ENCODE measurements at places on chromosomes 3 and 15.
A peak's percentile ranks its signal among the peaks of the same experiment; 100 is the strongest.

DNA sequence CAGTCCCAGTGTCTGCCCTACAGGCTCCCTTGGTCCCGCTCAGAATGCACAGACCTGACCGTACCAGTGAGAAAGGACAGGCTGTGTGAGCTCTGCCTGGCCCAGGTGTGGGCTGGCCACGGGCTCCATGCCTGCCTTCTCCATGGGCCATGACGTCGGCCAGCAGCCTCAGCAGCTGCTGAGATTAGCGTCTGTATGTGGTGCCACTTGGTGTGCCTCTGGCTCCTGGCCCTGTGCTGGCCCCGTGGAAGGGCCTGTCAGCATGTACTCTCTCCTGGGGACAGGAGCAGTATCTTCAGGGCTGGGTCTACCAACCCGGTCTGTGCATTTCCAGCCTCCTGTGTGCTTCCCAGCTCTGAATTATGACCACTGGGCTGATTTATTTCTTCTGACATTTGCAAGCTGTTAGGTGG is 25.7 kb downstream of the KLF13 start:
- H3K36me3 ChIP-seq, result peaks cover 14% of the 10 kb centered on the region
- H3K27me3 ChIP-seq, result no peaks in the 10 kb centered on the region
- no peak overlapping the region for H3K4me3 ChIP-seq
- peak overlapping the region; percentile 85 for H3K27ac ChIP-seq
- H3K4me1 ChIP-seq, result peaks cover 39% of the 10 kb centered on the region

- H3K4me1 ChIP-seq, result no peaks in the 10 kb centered on the region
- no peak for DNase-seq
- H3K36me3 ChIP-seq, result no peaks in the 10 kb centered on the region
- no peaks in the 10 kb centered on the region for H3K27me3 ChIP-seq
- no peak overlapping the region for H3K4me3 ChIP-seq
Measured at GRCh38 chr3:160691151-160691550, 14.2 kb downstream of the ARL14 start.

- no peaks in the 10 kb centered on the region for H3K27me3 ChIP-seq
- H3K4me3 ChIP-seq, result no peak overlapping the region
- peak; percentile 1 for DNase-seq
- no peak overlapping the region for H3K27ac ChIP-seq
- no peaks in the 10 kb centered on the region for H3K36me3 ChIP-seq
Measured at GRCh38 chr3:63202529-63202928, 75.6 kb upstream of the SYNPR start.

GRCh38 chr3:42690766-42691680 is 5.7 kb downstream of the KLHL40 start:
- no peak for DNase-seq
- peaks cover 6% of the 10 kb centered on the region for H3K27me3 ChIP-seq
- no peak overlapping the region for H3K27ac ChIP-seq
- peaks cover 23% of the 10 kb centered on the region for H3K36me3 ChIP-seq
- H3K4me1 ChIP-seq, result peaks cover 11% of the 10 kb centered on the region

DNA sequence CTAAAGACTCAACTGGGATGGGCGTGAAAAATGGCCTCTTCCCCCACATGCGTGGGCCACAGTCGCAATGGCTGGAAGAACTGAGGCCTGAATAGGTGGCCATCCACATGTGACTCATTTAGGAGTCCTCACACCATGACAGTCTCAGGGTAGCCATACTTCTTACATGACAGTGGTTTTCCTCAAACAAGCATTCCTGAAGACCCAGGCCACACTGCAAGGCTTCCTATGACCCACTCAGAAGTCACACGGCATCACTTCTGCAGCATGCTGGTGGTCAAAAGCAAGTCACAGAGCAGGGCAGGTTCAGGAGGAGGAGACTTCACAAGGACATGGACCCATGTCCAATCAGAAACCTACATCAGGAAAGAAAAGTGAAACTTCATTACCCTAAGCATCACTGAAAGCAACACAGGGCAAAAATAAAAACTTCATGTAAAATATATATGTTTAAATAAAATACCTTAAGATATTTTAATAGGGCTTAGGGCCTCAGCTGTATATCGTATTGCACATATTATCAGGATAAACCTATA is 257.1 kb downstream of the OPA1 start:
- peaks cover 2% of the 10 kb centered on the region for H3K27me3 ChIP-seq
- no peak for DNase-seq
- H3K27ac ChIP-seq, result no peak overlapping the region

GRCh38 chr3:189490749-189491148 is 140.4 kb upstream of the TP63 start:
- H3K4me3 ChIP-seq, result no peak overlapping the region
- H3K36me3 ChIP-seq, result no peaks in the 10 kb centered on the region
- no peaks in the 10 kb centered on the region for H3K27me3 ChIP-seq
- no peaks in the 10 kb centered on the region for H3K4me1 ChIP-seq
- DNase-seq, result no peak
- H3K27ac ChIP-seq, result no peak overlapping the region

DNA sequence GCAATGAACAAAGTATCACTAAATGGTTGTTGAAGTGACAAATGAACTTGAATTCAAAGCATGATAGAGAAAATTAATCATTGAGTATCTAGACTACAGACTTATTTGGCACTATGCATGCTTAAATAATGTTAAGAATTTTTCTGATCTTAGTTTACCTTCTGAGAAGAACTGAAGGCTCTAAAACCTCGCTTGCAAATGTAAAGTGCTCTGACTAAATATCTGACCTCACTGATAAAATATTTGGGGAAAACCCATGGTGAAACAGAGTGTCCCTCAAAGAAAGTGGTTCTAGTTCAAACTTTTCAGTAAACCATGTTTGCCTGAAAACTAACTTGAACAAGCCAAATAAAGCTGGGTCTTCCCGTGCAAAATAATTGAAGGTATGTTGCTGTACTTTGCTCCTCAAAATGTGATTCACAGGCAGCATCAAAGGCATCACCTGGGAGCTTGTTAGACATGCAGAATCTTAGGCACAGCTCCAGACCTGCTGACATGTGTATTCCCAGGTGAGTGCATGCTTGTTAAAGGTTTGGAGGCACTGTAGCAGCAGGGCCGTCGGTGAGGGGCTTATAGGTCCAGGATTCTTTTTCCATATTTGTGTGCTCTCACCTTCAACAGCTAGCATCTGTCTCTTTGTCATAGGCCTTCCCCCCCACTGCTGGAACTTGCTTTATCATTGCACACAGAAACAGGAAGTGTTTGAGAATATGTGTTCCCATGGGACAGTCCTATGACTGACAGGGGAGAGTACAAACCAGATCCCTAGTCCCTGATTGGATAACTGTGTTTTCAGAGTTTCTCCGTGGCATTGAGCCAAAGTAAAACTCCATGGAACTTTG is 524.2 kb upstream of the LMCD1 start:
- H3K4me3 ChIP-seq, result no peak overlapping the region
- H3K36me3 ChIP-seq, result no peaks in the 10 kb centered on the region
- no peaks in the 10 kb centered on the region for H3K27me3 ChIP-seq
- no peak overlapping the region for H3K27ac ChIP-seq
- peaks cover 3% of the 10 kb centered on the region for H3K4me1 ChIP-seq

DNA sequence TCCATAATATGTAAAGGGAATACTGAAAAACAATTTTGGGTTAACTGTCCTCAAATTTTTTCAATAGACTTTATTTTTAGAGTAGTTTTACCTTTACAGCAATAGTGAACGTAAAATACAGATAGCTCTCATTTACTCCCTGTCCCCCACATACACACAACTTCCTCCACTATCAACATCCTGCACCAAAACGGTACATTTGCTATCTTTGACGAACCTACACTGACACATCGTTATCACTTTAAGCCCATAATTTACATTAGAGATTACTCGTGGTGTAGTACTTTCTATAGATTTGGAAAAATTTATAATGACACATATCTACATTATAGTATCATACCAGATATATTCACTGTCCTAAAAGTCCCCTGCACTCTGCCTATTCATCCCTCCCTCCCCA is 16.9 kb upstream of the P2RY1 start:
- no peaks in the 10 kb centered on the region for H3K36me3 ChIP-seq
- no peak overlapping the region for H3K27ac ChIP-seq
- DNase-seq, result no peak
- H3K27me3 ChIP-seq, result no peaks in the 10 kb centered on the region
- H3K4me1 ChIP-seq, result no peaks in the 10 kb centered on the region

DNA sequence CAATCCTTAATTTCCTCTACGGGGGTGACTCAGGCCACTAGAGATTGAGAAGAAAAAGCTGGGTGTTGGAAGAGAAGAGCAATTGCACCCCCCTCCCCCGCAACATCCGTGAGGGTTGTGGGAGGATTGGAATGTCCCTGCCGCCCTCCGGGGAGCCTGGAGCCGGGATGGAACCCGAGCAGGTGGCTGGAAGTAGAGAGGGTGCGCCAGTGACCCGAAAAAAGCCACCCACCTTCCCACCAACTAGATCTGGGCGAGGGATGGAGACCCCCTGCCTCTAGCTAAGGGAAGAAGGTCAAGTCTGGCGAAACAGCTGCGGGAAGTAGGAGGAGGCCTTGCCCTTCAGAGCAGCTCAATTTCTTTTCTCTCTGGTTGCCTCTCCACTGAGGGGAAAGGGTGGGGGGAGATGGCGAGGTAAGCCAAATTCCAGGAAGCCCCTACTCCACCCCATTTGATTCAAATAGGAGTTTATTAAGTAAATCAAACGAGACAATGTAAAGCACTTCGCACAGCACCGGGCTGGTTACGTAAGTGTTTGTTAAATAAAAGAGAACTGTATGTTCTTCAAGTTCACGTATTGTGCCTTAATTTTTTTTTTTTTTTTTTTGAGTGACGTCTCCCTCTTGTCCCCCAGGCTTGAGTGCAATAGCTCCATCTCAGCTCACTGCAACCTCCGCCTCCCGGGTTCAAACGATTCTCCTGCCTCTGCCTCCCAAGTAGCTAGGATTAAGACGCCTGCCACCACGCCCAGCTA is 1.1 kb upstream of the WWTR1 start:
- peak overlapping the region; percentile 95 for H3K4me3 ChIP-seq
- H3K36me3 ChIP-seq, result peaks cover 3% of the 10 kb centered on the region
- H3K27ac ChIP-seq, result peak overlapping the region; percentile 99
- H3K4me1 ChIP-seq, result peaks cover 21% of the 10 kb centered on the region

- no peak overlapping the region for H3K4me3 ChIP-seq
- no peaks in the 10 kb centered on the region for H3K4me1 ChIP-seq
- H3K27ac ChIP-seq, result no peak overlapping the region
- no peaks in the 10 kb centered on the region for H3K27me3 ChIP-seq
- no peak for DNase-seq
Measured at GRCh38 chr15:36400936-36401585, 178.4 kb upstream of the CDIN1 start.

GRCh38 chr15:78018946-78019644 is 58.4 kb downstream of the TBC1D2B start:
- H3K4me1 ChIP-seq, result peaks cover 17% of the 10 kb centered on the region
- peak; percentile 45 for DNase-seq
- peaks cover 55% of the 10 kb centered on the region for H3K36me3 ChIP-seq
- H3K27ac ChIP-seq, result no peak overlapping the region
- no peaks in the 10 kb centered on the region for H3K27me3 ChIP-seq

GRCh38 chr15:86857701-86858100 is 778.0 kb downstream of the AGBL1 start:
- DNase-seq, result no peak
- no peak overlapping the region for H3K4me3 ChIP-seq
- H3K4me1 ChIP-seq, result peaks cover 15% of the 10 kb centered on the region
- no peaks in the 10 kb centered on the region for H3K36me3 ChIP-seq

- no peak overlapping the region for H3K4me3 ChIP-seq
- no peak overlapping the region for H3K27ac ChIP-seq
- no peaks in the 10 kb centered on the region for H3K36me3 ChIP-seq
- H3K27me3 ChIP-seq, result no peaks in the 10 kb centered on the region
- no peaks in the 10 kb centered on the region for H3K4me1 ChIP-seq
Measured at GRCh38 chr3:124227150-124227630, 235.3 kb upstream of the ROPN1 start.

- DNase-seq, result no peak
- no peak overlapping the region for H3K4me3 ChIP-seq
- H3K4me1 ChIP-seq, result no peaks in the 10 kb centered on the region
- H3K27me3 ChIP-seq, result no peaks in the 10 kb centered on the region
- H3K36me3 ChIP-seq, result no peaks in the 10 kb centered on the region
Measured at GRCh38 chr15:80308002-80308401, 56.0 kb upstream of the CTXND1 start.

DNA sequence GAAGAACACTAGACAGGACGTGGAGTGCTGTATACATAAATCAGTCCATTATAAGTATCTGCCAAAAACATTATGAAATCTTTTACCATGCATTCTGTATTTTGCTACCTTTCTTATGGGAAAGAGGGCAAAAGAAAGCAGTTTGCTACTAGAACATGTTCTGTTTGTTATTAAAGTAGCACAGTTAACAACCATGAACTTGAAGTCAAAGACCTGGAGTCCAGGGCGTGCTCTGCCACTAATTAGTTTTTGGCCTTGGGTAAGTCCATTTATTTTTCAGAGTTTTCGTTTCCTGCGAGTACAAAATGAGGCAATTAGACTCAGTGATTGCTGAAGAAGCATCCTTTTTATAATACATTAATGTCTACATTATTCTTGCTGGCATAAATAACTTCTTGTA is 143.3 kb upstream of the AGTR1 start:
- H3K27ac ChIP-seq, result no peak overlapping the region
- H3K36me3 ChIP-seq, result no peaks in the 10 kb centered on the region
- no peak for DNase-seq
- no peaks in the 10 kb centered on the region for H3K27me3 ChIP-seq
- H3K4me1 ChIP-seq, result no peaks in the 10 kb centered on the region

DNA sequence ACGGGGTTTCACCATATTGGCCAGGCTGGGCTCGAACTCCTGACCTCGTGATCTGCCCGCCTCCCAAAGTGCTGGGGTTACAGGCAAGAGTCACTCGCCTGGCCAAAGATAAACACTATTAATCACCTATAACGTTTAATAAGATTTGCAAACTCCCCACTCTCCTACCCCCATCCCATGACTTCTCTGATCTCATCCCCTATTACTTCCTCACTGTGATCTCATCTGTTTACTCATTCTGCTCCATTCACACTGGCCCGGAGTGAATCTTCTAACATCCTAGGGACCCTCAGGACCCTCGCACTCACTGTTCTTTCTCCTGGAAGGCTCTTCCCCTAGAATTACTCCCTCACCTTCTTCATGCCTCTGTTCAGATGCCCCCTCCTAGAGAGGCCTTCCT is 78.9 kb downstream of the DGKG start:
- peaks cover 1% of the 10 kb centered on the region for H3K4me1 ChIP-seq
- DNase-seq, result no peak
- no peak overlapping the region for H3K27ac ChIP-seq
- no peak overlapping the region for H3K4me3 ChIP-seq
- peaks cover 7% of the 10 kb centered on the region for H3K27me3 ChIP-seq

GRCh38 chr3:122146466-122146865 is 37.0 kb upstream of the CASR start:
- no peaks in the 10 kb centered on the region for H3K36me3 ChIP-seq
- no peak for DNase-seq
- H3K4me1 ChIP-seq, result no peaks in the 10 kb centered on the region
- H3K27ac ChIP-seq, result no peak overlapping the region
- H3K27me3 ChIP-seq, result no peaks in the 10 kb centered on the region

DNA sequence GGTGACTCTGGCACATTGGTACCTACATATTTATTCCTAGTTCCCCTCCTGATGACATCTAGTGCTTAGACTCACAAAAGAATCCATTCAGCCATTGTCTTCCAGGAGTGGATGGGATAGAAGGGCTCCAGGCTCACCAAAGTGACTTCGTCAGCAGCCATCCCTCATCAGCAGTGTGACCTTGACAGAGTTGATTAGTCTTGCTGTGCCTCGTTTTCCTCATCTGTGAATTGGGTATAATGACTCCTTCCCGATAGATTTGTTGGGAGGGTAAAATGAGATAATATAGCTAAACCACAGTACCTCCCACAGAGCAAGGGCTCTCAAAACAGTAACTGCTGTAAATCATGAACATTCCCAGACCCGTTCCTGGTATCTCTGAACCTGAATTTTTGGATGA is 10.7 kb downstream of the ACAN start:
- DNase-seq, result no peak
- peaks cover 2% of the 10 kb centered on the region for H3K27me3 ChIP-seq
- no peak overlapping the region for H3K27ac ChIP-seq
- no peaks in the 10 kb centered on the region for H3K4me1 ChIP-seq
- H3K4me3 ChIP-seq, result no peak overlapping the region

Measured in muscle of leg (tissue), 16 donors.